Fibroblast of skin of left biceps (primary cell): ENCODE measurements at places on chromosomes 11 and 22.

- no peak for DNase-seq
Measured at GRCh38 chr22:34951212-34951611, 114.7 kb upstream of the ISX start.

DNA sequence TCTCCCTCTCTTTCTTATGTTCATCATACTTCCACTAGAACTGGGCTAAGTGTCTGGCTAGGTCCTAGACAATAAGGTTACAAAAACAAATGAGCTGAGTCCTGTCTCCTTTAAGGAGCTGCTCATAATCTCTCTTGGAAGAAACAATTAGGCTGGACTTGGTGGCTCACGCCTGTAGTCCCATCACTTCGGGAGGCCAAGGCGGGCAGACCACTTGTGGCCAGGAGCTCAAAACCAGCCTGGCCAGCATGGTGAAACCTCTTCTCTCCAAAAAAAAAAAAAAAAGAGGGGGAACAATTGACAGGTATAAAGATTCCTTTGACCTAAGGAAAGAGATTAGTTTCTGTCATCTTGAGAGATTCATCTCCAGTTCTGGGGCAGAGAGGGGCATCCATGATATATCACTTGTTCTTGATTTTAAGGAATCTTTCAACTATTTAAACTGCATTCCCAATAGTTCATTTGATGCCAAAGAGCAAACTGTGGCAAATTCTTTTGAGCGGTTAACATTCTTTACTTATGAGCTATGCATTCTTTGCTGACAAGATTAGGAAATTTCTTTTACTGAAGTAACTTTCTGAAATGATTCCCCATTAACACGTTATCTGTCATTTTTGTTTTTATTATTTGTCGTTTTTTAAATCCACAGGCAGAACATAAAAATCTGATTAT, 125.5 kb downstream of the C11orf87 start:
- peak; percentile 83 for DNase-seq

- no peak for DNase-seq
Measured at GRCh38 chr22:36359470-36359996, 28.2 kb downstream of the MYH9 start.

DNA sequence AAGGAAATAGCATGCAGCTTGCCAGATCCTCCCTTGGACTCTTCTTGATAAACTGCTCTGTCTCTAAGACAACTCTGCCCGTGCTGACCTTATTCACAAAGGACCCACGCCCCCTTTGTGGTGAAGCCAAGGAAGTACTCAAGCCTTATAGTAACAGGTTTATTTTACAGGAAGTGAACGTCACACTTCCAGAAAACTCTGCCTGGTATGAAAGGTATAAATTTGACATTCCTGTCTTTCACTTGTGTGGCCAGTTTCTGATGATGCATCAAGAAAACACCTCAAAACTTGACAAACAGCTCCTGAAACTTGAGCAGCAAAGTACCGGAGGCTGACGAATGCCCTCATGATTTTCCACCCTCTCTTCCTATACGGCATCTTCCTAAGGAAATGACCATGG, 12.5 kb upstream of the PELI3 start:
- no peak for DNase-seq

DNA sequence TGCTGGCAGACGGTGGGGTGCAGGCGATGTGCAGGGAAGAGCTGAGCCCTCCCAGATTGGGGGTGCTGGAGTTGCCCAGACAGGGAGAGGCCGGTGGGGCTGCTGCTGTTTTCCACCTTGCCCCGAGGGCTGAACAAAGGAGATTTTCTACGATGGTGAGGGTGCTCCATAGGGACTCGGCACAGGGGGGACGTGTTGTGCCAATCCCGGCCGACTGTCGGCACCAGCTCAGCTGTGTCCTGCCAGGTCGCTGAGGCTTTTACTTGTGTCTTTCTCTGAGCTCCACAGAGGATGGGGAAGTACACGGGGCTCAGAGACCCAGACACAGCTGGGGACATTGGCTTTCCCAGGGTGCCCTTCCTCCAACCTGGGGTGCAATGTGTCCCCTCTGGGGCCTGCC, 816.8 kb downstream of the BRD1 start:
- no peak for DNase-seq

- no peak for DNase-seq
Measured at GRCh38 chr11:85848006-85848405, 7.2 kb upstream of the CCDC83 start.

GRCh38 chr11:117160826-117161225, 16.7 kb downstream of the PAFAH1B2 start:
- no peak for DNase-seq

- DNase-seq: no peak
Measured at GRCh38 chr11:23846902-23847422, 649.9 kb upstream of the LUZP2 start.

GRCh38 chr22:44934454-44934735, 75.4 kb downstream of the PHF21B start:
- no peak for DNase-seq
